Gastroesophageal sphincter (tissue), 4 donors: ENCODE measurements at places on chromosomes 3 and 15. TPM values are rescaled to one million over a fixed set of nuclear protein-coding genes. Genes with fewer than 3 reads are reported as not detected.

SAXO2 gene
- 0.73 TPM for total RNA-seq

GRCh38 chr3:79362571-79363270 lies 405.1 kb downstream of the ROBO1 start:
- ATAC-seq: no peak

DNA sequence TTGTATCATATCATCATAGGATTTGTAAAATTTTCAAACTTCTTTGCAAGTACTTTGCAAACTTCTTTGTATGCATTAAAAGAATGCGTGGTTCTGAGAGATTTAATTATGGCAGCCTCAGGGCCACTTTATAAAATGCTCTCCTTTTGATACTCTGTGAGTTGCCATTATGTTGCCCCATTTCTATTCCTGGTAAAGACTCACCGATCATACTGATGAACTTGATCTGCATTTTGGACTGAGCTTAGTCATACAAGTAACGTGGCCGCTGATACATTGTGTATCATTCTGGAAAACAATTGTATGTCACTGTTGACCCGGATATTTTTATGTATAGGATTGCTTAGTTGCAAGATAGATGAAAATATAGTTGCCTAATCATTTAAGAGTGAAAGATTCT lies 38.8 kb downstream of the AKAP13 start:
- no peak for ATAC-seq

DNA sequence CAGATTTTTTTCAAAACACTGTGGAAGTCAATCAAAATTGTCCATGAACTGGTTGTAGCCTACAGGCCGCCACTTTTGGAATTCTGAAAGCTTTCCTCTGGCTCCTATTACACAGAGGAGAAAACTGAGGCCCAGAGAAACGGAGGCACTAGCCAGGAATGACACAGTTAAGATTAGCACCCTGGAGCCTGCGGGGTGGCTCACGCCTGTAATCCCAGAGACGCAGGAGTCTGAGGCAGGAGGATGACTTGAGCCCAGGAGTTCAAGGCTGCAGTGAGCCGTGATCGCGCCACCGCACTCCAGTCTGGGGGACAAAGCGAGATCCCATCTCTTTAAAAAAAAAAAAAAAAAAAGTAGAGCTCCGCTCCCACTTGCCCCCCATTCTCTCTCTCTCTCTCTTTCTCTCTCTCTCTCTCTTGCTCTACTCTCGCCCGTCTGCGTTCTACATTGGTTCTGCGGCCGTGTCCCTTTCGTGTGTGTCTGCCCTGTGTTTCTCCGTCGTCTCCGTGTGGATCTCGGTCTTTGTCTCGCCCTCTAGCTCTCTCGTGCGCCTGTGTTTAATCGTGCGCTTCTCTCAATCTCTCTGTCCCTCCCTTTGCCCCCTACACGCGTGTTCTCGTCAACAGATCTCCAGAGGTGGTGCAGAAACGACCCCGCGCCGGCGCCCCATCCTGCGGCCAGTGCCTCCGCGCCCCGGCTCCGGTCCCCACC lies 512 bp upstream of the TRH start:
- ATAC-seq: no peak

SPCS1 gene
- total RNA-seq: 66.5 TPM

DNA sequence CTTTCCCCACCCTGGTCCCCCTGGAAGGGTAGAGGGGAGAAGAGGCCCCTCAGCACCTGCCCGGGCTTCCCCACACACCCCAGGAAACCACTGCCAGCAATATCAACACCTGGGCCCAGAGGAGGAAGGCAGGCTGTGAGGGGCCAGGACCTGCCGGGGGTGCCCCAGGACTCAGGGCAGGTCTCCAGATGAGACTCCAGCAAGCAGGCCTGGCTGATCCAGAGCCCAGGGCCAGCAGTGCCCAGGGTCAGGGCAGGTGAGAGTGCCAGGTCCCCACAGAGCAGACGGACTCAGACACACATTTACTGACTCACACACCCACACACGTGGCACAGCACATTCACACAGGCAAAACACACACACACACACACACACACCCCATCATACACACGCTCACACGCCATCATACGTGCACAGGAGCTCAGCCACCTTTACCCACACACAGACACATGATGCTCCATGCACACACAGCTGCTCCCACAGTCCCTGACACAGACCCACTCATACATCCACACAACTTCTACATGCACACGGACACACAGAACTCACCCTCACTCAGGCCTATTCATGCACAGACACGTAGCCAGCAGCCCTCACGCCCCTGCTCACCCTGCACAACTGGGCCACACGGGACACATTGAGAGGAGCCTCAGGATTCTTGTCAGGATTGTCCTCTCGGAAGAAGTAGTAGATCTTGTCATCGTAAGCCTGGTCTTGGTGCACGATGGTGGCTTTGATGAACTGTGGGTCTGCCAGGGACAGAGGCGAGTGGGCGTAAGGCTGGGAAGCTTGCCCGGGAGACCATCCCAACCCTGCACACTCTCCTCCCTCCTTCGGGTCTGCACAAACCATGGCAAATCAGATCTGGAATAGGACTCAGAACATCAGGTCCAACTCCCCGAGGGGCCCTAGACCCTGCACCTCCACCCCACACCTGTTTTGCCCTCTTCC lies 17.5 kb downstream of the SEMA7A start:
- ATAC-seq: no peak

DNA sequence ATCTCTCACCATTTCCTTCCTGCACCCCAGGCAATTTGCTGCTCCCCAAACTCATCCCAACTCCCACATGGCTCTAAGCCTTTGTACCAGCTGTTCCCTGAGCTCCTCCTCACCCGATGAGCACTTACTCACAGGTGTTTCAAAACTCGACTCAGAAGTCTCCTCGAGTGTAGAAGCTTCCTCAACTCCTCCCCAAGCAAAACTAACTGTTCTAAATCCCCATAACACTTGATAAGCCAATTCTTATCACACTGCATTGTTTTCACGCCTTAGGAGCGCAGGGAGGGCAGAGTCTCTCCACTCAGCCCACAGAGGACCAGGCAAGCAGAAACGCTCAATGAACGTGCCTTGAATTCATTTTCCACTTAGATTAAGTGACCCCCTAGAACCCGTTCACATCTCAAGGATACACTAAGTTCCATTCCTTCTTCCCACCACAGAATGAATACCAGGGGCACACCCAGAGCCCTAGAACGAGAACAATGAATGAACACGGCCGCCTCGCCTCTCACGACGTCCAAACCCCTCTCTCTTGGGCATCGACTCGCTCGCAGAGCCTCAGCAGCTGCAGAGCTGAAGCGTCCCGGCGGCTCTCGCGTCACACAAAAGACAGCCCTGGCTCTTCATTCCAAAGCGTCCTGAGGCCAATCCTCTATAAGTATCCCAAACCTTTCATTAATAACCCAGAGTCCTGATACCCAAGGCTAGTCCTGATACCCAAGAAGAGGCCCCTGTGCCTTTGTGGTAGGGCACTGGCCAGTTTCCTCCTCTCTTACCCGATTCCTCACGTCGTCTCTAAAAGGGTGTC lies 1.1 kb downstream of the RAF1 start:
- ATAC-seq: no peak

CCR4 gene
- not detected for total RNA-seq

SLC15A2 gene
- 0.94 TPM for total RNA-seq

PIGBOS1 gene
- 6.7 TPM for total RNA-seq

DNA sequence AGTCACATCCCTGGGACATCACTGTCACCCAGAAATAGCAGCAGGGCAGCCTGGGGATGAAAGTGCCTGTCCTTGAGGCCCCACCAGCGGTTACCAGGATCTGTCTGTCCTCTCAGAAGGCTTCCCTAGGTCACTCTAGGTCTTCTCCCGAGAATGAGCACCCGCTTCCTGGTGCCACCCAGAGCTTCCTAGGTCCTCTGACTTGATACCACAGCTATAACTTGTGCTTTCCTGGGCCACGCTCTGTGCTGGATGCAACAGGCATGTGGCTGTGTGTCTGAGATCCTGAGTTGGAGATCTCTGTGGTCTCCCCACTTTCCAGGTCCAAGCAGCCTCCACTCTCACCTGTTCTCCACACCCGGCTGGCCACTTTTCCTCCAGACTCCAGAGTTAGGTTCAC lies 25.8 kb downstream of the ARNT2 start:
- ATAC-seq: no peak

BSN gene
- total RNA-seq: 0.81 TPM

DNA sequence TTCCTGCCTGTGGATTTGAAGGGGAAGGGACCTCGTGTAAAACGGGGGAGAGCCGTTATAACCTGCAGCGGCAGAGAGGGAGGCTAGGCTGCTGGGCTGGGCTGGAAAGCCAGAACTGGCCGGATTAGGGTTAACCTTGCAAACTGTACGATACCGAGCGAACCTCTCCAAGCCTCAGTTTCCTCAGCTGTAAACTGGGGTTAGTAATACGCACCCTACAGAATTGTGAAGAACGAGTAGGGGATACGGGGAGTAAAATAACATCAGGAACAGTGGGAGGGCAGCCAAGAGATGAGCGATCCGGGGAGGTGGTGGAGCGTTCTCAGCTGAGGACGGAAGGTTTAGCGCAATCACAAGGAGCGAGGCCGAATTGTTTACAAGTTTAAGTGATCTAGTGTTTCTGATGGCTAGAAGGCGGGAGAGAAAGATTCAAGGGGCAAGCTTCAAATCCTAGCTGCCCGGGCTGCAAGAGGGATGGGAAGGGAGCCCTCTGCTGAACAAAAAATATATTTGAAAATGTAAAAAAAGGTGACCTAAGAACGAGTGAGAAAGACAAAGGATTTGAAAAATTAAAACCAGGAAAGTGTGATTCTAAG lies 768 bp upstream of the SEMA5B start:
- ATAC-seq: peak; percentile 77
